MG63 (cell line): ENCODE measurements at places on chromosomes 13 and 19.

DNA sequence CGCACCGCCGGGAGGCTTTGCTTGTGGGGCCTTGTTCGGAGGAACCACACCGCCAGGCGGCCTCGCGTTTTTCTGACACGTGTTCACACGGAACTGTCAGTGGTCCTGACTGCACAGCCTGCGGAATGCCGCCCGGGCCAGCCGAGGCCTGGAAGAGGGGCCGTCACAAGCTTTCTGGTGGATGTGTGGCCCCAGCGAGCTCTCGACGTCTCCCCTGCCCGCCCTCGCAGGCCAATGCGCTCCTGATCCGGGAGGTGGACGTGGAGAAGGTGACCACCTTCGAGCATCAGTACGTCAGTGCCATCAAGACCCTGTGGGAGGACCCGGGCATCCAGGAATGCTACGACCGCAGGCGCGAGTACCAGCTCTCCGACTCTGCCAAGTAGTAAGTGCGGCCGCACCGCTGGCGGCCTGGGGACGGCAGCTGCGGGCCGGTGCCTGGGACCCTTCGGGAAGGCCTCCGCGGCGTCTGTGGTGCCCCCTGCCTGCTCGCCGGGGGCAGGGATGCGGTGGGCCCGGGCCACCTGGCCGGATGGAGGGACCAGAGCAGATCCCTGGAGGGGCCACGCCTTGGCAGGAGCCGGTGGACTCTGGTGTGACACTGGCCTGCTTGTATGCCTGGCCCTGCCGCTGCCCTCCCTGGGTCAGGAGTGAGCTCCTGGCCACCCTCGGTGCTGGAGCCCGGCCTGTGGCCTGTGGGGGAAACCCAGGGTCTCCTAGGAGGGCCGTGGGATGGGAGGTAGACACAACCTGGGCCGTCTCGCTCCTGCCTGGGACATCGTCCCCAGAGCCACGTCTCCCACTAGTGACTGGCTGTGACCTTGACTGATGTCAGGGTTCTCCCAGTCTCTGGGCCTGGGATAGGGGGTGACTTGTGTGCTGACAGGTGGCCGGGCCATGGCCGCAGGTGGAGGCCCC lies 19.2 kb downstream of the GNA11 start:
- no peak for DNase-seq

- DNase-seq: no peak
These were observed 10.4 kb downstream of the KDM4B start for GRCh38 chr19:4979211-4979807.

DNA sequence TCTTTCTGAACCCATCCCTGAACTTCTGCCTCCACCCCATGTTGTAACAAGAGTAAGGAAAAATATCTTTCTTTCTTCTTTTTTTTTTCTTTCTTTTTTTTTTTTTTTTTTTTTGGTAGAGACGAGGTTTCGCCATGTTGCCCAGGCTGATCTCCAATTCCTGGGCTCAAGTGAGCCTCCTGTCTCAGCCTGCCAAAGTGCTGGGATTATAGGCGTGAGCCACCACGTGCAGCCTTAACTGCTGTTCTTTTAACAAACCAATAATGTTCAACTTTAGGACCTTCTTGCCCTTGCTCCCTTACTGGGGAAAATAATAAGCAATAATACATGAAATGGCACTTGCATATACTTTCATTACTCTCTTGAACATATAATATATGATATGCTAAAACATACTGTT lies 19.6 kb downstream of the GPR183 start:
- DNase-seq: peak; percentile 12

DNA sequence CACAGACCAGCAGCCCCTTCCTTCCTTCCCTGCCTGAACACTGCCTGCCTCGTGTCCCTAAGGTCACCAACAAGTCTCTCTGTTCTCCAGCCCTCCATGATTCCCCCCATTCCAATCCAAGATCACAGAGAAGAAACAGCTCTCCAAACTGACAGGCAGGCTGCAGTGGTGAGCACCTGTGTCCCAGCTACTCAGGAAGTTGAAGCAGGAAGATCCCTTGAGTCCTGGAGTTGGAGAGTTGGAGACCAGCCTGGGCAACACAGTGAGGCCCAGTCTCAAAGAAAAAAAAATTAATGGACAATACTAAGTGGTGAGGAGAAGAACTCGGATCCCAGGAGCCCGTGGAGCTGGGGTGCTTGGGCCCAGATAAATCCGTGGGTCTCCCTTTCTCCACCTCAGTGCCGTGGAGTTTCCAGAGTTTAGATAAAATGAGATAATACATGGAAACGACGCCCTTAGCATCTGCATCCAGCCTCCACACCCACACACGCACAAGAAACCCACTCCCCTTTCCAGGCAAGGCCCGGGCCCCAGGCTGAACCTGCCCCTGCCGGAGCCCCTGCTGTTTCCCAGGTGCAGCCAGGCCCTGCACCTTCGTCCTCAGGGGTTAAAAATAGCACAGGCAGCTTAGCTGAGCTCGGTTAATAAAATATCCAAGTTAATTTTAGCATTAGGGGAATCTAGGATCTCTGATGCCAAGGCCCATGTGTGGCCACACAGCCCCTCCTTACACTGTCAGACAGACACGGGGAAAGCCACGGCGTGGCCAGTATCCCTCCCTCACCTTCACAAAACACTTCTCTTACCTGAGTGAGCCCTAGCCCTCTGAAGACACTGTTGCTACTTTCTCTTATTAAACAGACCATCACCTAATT lies 4.7 kb downstream of the RASA3 start:
- DNase-seq: no peak

DNA sequence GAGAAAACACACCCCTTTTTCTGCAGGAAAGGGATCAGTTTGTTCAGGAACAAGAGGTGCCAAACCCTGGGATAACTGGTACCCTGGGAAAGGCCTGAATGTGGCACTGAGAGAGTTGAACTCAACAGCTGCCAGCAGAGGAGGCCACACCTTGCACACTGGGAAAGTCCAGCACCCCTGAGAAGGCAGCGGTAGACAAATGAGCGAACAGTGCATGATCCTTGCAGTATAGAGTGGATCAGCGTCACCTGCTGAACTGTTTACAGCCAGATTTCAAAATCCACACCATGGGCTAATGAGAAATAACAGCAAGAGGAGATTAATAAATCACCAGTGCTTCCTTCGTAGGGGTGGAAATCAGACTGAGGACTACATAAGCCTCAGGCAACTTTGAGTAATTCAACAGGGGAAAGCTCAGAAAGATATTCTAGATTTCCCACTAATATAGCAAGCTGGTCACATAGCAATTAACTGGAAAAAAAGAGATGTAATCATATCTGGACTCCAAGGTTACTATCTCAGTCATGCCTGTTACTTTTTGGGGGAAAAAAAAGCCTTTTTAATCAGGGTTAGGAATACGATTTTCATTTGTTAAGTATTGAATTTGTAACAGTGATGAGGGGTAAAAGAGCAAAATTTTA lies 52.0 kb downstream of the DCT start:
- DNase-seq: no peak

- no peak for DNase-seq
These were observed 16.0 kb downstream of the PIP5K1C start for GRCh38 chr19:3684054-3684816.

DNA sequence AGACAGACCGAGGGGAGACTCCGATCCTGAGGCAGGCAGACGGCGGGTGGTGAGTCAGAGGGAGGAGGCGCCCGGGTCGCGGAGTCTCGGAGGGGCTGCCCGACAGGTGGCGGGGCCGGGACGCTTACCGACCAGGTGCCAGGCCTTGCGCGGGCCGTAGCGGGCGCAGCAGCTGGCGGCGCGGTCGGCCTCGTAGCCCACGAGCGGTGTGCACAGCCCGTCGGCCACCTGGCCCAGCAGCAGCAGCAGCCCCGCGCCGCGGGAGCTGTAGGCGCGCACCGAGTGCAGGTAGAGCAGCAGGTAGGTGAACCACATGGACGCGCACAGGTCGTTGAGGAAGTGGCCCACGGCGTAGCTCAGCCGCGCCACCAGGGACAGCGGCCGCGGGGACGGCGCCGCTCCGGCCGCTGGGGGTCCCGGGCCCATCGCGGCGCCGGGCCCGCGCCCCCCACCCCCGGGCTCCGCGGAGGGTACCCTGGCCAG lies 367 bp downstream of the MFSD12 start:
- DNase-seq: peak; percentile 47

- no peak for DNase-seq
These were observed 12.0 kb downstream of the DLEU7 start for GRCh38 chr13:50831512-50831911.

DNA sequence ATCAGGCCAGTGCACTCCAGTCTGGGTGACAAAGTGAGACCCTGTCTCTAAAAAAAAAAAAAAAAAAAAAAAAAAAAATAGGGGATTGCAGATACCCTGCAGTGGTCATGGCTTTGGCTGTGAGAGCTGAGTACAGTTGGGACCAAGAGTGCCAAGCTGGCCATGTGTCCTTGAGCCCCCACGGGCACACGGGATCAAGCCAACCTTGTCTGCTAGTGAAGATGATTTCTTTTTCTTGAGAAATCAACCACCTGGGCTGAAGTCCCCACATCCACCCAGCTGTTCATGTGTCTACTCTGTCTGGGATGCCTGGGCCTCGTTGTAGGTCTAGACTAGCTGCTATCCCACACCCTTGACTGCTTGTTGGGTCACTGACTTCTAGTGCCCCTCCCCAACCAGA lies 34.0 kb downstream of the CERS4 start:
- no peak for DNase-seq

DNA sequence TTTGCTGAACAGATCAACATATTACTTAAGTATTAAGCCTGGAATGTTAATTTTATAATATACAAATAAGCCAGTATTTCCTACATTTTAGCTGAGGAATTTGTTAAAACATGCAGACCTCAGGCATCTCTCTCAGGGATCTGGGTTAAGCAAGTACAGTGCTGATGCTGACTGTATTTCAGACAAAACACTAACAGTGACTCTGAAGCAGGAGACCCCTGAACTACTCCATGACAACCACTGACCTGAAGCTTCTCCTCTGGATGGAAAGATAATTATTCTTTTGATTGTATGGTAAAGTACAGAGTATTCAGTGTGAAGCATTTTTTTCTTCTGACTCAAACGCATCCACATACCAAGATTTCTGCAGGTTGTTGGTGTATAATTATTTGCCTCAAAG lies 680.8 kb downstream of the LIG4 start:
- no peak for DNase-seq

- DNase-seq: peak; percentile 35
These were observed 76.2 kb upstream of the TNFSF11 start for GRCh38 chr13:42497798-42498197.

GRCh38 chr19:47711652-47712242 lies 1.5 kb upstream of the EHD2 start:
- no peak for DNase-seq

GRCh38 chr13:108375034-108375433 lies 105.5 kb downstream of the TNFSF13B start:
- DNase-seq: no peak

DNA sequence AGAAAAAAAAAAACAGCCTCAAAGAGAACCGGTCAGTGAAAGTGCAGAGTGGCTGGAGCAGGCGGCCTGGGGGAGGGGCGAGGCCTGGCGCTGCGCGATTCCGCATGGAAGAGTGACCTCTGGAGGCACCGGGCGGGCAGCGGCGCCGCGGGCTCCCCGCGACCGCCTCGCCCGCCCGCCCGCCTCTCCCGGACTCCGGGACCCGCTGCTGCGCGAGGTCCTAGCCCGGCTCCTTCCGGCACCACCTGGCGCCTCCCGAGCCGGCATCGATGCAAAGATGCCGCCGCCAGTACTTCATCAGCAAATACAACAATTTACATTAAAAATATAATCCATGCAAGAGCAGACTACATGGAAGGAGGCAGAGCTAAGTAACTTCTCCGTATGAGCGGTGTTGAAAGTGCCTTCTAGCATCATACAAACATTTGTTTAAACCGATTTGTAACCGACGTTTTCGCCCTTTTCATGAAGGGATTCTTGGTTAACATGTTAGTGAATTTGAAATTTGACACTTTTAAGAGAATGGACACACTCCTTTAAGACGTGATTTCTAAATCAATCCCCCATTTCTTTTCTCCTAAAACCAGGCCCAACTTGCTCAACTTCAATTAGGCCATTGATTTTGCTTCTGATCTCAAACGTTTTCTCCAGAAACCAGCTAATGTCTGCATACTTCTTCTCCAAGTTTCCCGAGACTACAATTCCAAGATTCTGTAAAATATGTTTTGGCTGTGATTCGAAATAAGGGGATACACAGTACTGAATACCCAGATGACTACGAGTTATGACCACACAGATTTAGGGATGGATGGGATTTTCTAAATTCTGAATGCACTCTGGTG lies 2.1 kb downstream of the EFNB2 start:
- DNase-seq: peak; percentile 73

- DNase-seq: no peak
These were observed 103.1 kb upstream of the UBL3 start for GRCh38 chr13:29953542-29953941.

- DNase-seq: no peak
These were observed 710.3 kb upstream of the SLITRK5 start for GRCh38 chr13:86960876-86961275.

GRCh38 chr13:72849571-72849970 lies 67.6 kb downstream of the PIBF1 start:
- DNase-seq: peak; percentile 9

GRCh38 chr19:5973867-5974635 lies 3.9 kb downstream of the RANBP3 start:
- no peak for DNase-seq

GRCh38 chr19:29467824-29468401 lies 57.9 kb upstream of the VSTM2B start:
- peak; percentile 30 for DNase-seq

DNA sequence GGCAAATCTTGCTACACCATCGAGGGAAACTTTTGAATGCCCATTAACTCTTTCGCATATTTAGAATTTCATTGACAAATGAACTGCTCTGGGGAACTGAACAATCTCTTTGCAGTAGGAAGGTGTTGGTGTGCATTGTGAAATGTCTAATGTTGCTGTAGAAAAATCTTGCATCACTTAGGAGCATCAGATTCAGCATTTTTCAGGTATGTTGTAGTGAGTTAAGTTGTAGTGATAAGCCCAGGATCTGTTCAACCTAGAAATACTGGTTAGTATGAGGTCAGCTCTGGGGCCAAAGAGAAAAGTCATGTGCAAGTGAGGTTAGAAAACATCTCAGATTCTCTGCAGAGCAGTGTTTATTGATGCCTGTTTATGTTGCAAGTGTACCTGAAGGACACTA lies 4.1 kb downstream of the FRY start:
- no peak for DNase-seq

- no peak for DNase-seq
These were observed 13.3 kb downstream of the SLC25A42 start for GRCh38 chr19:19077103-19077502.

GRCh38 chr13:49214917-49215376 lies 5.2 kb upstream of the MLNR start:
- no peak for DNase-seq

- DNase-seq: no peak
These were observed 9.7 kb downstream of the FUT2 start for GRCh38 chr19:48705431-48705830.

DNA sequence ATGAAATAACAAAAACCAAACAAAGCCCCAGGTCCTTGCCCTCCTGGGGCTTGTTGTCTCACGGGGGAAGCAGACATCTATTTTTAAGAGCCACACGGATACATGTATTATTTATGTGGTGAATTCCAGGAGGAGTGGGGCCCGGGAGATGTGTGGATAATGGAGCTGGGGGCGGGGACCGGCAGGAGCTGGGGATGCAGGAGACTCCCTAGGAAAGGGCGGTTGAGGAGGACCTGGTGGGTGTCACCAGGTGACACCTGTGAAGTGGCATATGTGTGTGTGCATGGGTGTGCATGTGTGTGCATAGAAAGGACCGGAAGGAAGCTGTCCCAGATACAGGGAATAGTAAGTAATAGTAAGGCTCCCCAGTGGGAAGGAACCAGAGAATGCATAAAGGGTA lies 148.9 kb downstream of the URI1 start:
- DNase-seq: no peak

GRCh38 chr19:27858981-27859581 lies 1353.9 kb downstream of the UQCRFS1 start:
- DNase-seq: no peak
